ENCODE measurements at places on chromosomes 2 and 18.

DNA sequence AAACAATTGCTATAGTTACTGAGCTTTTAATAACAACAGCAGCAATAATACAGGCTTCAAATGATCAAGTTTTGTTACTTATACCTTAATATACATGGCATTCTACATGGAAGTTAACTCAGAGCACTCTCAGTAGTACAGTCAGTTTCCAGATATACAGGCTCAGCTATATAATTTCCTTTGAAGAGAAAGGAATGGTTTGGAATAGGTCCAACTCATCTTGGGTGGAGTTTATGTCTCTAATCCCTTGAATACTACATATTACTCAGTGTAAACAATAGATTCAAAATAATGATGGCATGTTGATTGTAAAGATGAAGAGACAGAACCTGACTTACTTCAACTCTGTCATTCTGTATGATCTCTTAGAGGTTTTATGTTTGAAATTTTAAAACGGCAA is 174.9 kb downstream of the EPHA4 start:
- DNase-seq = no peak

DNA sequence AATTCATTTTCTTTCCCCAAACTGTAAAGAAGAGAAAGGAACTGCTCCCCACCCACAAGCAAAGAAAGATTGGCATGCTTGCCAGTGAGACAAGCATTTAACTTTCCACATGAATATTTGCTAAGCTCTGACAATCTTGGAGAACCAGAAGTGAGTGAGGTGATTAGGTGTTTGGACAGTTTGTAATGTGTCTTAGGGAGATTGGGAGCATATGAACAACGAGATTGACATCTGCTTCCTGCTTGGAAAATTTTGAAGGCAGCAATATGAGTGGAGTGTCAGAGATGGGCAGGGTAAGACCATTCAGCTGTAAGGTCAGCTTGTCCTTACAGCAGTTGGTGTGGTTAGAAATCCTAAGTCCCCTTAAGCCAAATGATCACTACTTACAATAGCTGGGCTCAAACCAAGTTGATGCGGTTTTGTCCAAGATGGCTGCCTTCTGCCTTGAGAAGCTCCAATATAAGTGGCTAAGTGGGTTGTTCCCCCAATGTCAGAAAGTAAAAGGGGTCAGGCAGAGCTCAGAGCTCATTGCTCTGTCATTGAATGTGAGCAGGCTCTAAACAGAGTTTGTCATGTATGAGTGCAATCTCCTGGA is 36.0 kb upstream of the GALNT5 start:
- DNase-seq = no peak

GRCh38 chr18:12947285-12948049 is at the start of gene SEH1L:
Gene SEH1L, plus strand, starts transcription at chr18:12948011. Its CDS starts 111 bp downstream, at chr18:12948122.
- peak; percentile 100 for DNase-seq

DNA sequence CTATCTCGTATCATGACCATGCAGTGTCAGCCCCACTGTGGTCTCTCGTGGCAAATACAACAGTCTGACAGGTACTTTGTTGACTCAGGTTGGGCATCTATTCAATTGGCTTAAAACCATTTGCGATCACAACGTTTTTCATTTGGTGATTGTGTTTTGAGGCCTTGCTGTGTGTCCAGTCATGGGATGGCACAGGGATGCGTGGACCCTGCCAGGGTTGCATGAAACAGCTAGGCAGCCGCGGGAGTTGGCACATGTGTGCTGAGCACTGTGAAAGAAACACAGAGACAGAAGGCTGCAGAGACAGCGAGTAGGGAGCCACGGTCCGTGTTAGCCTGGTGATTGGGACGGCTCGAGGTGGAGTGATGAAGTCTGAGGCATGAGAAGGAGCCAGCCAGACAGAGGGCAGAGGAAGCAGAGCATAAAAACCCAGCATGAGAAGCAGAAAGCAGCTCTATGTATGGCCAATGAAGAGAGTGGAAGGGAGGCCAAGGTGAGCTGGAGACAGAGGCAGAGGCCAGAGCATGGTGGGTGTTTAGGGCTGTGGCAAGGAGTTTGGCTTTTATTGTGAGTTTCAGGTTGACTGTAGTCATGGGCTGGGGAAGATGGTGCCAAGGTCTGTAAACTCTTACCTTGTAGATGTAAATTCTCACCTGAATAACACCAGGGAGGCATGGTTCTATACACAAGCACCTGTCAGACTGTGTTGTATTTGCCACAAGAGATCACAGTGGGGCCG is 31.8 kb upstream of the IL1R1 start:
- no peak for DNase-seq

DNA sequence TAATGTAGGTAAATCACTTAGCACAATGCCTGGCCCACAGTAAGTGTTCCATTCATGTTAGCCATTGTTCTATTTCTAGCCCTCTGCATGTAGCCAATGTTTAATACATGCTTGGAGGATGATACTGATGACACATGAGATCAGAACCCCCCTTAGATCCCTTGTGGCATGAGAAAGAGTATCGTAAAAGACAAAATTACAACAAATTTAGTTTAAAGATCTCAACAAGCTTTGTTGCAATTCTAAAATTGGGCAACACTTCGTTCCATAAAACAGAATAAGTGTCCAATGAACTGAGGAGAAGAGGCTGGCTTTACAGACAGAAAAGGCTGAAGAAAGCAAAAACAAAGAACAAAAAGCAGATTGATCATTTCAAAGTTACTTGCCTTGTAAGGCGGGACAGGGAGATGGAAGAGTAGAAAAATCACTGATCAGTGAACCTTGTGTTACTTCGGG is 148.7 kb upstream of the SLC1A4 start:
- DNase-seq = no peak

DNA sequence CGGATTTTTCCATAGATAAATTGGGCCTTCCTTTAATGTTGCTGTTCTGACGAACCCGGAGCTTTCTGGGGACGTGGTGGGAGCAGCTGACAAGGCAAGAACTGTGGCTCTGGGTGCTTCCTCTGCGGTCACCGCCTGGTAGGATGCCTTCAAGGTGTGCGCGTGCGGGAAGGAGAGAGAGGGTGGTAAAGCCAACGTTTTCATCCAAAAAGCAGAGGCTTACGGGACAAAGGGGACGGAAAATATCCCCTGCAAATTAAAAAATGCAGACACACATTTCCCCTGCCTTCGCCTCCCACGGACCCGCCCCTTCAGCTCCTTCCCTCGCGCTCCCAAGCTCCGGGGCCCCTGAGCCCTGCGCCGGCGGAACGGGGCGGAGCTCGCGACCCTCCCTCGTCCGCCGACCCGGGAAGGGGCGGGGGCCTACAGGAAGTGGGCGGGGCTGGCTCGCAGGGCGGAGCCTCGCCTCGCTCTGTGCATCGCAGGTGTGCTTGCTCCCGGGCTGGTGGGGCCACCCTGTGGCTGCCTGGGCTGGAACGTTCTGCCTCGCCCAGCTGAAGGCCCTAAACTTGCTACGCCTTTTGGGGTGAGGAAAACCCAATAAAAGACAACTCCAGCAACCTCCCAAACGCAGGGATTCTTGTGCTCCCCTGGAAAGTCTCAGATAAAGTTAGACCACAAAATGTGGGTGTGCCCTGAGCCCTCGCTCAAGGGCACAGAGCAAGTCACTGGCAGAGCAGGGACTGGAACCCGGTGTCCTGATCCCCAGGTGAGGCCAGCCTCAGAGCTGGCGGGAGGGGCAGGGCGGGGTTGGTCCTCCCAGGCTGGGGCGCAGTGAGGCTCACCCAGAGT is 25.4 kb upstream of the SLC66A3 start:
- DNase-seq = no peak

- DNase-seq = no peak
Measured at GRCh38 chr2:178482437-178482836, 2.2 kb downstream of the PLEKHA3 start.

GRCh38 chr2:10362096-10362897 is 59.6 kb downstream of the HPCAL1 start:
- no peak for DNase-seq

DNA sequence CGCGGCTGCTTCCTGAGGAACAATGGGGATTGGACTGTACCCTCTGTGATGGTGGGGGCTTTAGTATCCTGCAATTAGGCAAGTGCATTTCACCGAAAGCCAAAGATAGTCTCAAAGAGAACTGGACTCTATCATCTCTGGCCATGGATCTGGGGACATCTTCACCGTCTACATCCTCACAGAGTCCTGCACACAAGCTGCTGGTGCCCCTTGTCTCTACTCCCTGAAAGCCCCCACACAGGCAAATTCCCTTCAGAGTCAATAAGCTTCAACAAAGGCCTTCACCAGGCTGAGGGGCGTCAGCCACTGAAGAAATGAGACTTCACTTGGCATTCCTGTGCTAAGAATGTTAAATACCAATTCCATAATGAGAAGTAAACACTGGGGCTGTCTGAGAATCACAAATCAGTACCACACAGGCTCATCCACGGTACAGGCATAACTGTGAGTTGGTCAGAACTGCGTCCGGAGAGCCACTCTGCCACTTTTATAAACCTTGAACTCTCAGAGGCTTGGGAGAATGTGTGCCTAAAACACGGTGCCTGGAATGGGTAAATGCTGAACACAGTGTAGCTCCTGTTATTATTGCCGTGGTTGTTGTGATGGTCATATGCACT is 432.7 kb downstream of the ZNF521 start:
- DNase-seq = no peak

DNA sequence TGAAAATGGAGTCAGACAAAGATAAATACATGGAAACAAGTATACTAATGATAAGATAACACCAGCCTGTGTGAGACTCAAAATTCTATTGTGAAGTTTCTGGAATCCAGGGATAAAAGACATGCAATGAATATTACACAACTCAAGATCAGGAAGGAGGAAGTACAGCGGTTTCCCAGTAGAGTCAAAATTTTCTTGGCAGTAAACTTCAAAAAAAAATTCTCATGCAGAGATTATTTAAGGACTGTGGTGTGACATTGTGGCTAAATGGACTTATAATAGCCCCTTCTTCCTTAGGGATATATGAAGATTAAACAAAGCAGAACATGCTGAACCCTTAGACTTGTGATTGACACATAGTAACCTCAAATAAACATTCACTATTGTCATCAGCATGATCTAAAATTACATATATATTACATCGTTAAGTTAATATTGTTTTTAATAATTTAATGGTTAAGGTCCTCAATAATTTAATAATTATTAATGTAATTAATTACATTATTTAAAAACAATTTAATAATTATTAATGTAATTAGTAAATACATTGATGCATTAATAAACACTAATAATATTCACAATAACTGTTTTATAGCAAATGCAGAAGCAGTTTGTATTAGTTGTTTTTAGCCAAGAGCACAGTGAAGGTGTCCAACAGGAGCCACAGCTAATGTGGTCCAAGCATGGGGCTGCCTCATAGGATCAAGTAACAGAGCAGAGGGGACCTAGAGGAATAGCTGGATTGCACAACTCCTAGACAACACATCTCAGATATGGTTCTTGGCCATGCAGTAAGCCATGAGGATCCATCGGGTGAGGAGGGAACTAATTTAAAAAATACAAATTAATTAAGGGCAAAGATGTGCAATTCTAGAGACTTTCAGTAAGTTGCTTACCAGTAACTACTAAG is 77.3 kb downstream of the POLE4 start:
- DNase-seq = no peak

DNA sequence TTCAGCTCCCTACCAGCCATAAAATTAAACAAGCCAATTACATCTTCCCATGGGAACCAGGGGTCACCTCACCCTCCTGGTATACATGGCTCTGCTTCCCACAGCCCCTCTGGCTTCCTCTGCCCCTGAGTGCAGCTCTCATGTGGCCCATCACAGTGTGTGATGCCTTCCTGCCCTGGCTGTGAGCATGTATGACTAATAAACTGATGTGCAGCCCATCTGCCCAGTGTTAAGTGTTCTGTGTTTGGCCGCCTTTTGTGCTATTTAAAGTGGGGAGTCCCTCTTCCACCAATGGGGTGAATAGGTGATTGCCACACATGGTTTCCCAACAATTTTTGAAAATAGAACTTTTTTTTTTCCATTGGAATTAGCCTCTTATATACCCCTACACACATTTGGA is 87.7 kb upstream of the PIEZO2 start:
- DNase-seq = no peak

DNA sequence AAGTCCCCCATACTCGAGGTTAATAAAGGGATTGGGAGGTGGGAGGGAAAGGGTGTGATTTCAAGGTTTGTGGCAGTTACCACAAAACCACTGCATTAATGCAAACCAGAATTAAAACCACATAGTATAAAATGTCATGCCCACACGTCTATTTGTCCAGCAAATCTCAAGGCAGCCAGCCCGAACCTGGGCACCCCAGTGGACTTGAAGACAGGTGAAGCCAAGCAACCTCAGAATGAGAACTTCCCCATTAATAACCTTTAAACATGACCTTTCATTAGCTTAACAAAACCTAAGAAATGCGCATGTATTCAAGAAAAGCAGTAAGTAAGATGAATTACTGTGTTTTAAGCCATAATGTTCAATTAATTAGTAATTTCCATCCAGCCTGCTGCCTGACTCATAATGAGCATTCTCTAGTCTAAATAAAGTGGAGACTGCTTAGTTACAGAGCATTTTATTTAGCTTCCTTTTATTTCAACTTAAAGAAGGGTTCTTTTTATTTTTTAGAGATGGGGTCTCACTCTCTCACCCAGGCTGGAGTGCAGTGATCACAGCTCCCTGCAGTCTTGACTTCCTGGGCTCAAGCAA is 229.6 kb downstream of the FAM210A start:
- DNase-seq = no peak

DNA sequence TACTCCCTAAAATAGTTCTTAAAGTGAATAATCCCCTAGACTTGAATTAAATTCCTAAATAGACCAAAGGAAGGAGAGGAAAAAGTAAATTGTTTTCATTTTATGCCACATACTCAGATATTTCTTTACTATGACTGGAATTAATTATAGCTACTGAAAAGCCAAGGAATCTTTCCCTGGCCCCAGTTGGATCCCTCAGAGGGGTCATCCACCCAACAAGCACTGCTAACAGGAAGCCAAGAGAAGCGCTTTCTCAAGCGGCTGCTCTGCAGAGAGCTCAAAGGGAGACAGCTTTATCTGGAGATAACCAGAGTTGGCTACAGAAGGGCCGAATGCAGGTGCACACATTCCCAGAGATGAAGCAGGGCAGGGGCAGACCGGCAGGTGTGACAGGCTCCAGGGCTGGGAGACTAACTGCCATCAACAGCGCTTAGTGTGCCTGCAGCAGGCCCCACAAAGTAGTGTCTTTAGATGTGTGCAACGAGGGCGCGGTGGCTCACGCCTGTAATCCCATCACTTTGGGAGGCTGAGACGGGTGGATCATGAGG is 51.1 kb downstream of the POLR1A start:
- no peak for DNase-seq

GRCh38 chr2:216590780-216591179 is 42.4 kb upstream of the IGFBP2 start:
- DNase-seq = no peak

GRCh38 chr2:113219889-113220641 is 46.3 kb downstream of the PSD4 start:
- DNase-seq = peak; percentile 46

- DNase-seq = no peak
Measured at GRCh38 chr2:12057436-12058166, 311.2 kb downstream of the LPIN1 start.

- DNase-seq = peak; percentile 77
Measured at GRCh38 chr2:85266146-85267041, 61.4 kb downstream of the TGOLN2 start.
